Daoy (cell line): ENCODE measurements at places on chromosomes 4 and X. TPM values are rescaled to one million over a fixed set of nuclear protein-coding genes. Genes with fewer than 3 reads are reported as not detected.

GRCh38 chr4:112075129-112075753 lies 70.0 kb upstream of the FAM241A start:
- peak; percentile 38 for DNase-seq

DNA sequence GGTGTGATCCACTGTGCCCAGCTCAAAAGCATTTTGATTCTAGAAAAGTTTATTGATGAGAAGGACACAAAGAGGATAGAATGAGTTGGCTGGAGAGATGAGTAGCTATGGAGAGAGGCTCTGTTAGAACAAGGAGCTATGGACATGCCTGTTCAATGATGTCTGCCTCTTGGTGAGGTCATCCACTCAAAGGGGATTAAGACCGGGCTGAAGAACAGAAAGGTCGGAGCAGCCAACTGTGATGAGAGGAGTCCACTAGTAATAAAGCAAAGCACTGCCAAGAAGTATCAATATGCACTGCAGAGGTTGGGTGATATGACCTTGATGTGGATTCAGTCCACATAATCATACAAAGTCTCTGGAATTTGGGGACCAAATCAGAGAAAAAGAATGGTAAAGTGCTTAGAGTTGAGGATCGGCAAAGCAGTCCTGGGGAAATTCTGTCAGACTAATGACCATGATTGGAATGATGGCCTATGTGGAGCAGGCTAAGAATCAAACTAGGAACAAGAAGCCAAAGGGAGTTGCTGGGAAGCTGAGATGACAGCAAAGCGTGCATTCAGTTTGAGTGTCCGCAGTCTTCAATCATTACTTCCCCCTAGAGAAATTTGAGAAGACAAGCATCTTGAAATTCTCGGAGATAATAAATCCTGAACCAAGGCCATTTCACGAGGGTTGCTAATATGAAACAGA lies 55.7 kb upstream of the MMAA start:
- no peak for DNase-seq

DNA sequence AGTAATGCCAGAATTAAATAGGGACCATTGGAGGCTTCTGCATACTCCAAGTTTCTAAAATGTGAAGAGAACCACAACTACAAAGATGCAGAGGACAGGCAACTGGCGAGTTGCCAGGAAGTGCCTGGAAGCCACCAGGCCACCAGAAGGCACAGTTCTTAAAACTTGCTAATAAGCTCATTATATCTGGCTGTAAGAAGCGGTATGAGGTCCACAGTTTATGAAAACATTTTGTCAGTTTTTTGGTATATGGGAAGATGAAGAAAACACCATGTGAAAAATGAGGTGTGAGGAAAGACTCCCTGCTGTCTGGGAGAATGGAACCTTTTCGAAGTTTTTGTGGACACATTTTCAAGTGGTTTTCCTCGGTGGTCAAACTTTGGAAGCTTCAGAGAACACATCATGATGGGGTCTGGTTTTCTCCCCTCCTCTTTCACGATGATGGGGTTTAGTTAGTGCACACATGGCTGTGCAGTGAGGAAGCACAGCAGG lies 202.7 kb downstream of the NR3C2 start:
- DNase-seq: no peak

DNA sequence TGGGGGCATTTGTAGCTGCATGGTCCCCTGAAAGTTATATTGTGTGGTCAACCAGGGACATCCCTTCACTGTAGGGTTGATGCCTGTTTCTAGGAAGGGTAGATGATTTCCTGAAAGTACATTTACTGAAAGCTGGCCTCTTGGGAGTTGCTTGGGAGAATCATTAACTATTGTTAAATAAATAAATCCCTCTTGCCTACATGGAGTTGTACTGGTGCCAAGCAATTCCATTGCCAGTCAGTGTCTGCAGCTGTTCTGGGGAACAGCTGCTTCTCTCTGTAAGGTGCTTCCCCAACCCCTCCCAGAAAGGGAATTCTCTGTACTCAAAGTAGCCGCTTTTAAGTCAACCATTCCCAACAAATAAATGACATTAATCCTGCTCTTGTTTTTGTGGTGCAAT lies 51.1 kb downstream of the C4orf51 start:
- no peak for DNase-seq

- no peak for DNase-seq
Measured at GRCh38 chr4:77082886-77083608, 7.3 kb upstream of the CCNI start.

DNA sequence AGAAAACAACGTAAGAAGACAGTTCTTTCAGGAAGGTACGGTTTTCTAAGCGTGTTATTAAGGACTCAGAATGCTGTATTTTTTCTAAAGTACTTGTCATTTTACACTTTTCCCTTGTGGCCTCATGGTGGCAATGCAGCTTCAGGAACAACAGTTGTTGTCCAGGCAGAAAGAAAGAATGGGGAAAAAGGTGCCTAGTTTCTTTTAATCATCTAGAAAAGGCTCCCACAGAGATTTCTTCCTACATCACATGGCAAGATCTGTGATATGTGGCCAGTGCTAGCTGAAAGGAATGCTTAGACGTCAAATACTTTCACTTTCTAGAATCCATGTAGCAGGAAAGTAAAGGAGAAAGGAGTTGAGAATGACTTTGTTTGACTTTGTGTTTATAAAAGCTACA lies 49.0 kb upstream of the TRAM1L1 start:
- peak; percentile 67 for DNase-seq

DNA sequence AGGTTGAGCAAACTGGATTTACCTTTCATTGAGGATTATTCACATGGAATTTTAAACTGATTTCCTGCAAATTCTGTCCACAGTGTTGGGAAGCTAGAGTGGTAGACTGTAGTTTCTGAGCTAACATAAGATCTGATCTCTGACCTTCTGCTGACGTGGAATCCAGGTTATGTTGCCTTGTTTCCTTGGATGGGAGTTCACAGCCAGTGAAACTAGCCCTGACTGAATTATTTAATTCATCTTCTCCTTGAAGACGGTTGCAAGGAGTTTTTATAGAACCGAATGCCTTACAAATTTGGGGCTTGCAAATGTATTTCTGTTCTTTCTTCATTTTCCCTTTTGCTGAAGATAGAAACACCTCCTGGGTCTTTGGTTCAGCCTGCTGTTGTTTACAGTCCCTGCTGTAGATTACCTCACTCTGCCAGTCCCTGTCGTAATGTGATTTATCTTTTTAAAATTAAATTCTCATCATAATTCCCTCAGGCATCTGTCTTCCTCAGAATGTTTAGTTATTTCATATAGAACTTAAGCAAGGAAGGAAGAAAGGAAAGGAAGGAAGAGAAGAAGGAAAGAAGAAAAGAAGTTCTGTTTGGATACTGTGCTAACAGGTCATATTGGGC lies 113.9 kb downstream of the CEP135 start:
- DNase-seq: no peak

GRCh38 chrX:10296576-10296975 lies 139.8 kb downstream of the CLCN4 start:
- peak; percentile 14 for DNase-seq

DNA sequence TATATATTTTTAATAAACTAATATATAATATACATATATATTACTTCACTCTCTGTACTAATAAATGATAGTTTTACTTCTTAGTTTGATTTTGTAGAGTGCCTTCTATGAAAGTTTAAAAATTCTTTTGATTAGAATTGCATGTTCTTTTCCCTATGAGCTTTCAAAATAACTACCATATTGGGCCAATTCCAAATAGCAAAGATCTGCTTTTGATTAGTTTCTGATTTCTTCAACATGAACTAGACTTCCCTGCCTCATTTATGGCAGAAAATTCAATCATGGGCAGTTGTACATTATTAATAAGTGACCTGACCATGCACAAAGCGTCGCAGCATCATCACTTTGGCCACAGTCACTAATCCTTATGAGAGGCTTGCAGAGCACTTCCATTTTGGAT lies 48.9 kb upstream of the TEX13A start:
- no peak for DNase-seq

DNA sequence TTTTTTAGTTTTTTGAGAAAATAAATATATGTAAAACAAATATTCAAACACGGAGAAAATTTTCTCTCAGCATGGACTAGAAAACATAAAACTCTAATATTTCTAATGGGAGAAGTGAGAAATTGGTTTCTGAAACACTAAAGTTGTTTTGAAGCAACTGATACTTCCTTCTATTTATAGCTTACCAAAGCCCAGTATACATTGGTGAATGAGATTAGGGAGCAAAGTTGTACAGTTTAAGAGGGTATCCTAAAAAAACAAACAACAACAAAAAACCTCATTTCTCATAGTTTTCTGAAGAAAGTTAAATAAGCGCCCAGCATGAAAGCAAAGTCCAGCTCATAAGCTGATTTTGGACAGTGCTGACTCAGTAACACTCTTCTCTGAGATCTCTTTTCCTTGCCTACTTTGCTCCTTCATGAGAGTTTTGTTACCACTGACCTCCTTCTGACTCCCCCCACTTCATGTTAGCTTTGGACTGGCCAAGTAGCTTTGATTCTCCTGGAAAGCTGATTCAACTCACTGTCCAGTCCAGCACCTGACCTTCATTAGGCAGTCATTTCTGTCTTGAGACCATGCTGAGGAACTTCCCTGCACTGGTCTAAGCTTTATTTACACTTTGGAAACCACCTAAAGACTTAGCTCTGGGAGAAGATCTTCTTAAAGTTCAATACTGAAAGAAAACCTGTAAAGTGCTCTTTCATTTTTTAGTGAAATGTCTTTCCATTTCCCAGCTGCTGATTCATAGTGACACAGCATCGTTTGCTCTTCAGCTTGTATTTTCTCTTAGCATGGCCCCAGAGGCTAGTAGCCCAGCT lies 21.8 kb upstream of the P2RY10 start:
- no peak for DNase-seq

GRCh38 chr4:26789208-26789607 lies 71.4 kb upstream of the STIM2 start:
- no peak for DNase-seq

DNA sequence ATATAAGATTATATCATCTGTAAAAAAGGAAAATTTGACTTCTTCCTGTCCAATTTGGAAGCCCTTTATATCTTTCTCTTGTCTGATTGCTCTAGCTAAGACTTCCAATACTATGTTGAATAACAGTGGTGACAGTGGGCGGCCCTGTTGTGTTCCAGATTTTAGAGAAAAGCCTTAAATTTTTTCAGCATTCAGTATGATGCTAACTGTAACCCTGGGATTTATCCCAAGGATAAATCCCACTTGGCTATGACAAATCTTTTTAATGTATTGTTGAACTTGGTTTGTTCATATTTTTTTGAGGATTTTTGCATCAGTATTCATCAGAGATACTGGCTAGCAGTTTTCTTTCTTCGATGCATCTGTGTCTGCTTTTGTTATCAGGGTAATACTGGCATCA lies 217.2 kb upstream of the ARSJ start:
- no peak for DNase-seq

GRCh38 chr4:112514647-112515197 lies 1.3 kb downstream of the NEUROG2 start:
- DNase-seq: no peak

DNA sequence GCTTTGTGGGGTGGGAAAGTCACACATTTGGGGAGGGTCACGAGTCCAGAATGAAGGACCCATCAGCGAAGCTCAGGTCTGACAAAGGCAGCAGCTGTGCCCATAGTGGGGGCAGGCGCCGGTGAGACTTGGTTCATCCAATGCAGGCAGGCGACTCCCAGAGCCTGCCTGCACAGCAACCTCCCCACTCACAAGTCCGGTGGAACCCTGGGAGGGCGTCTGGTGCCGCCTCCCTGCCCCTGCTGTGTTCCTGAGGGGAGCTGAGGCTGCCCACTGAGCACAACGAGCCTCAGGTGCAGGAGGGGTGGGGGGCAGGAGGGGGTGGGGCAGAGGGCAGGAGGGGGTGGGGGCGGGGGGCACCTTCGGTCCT lies 13.7 kb downstream of the LRPAP1 start:
- DNase-seq: no peak

- no peak for DNase-seq
Measured at GRCh38 chr4:122764071-122764820, 31.7 kb downstream of the BBS12 start.

DNA sequence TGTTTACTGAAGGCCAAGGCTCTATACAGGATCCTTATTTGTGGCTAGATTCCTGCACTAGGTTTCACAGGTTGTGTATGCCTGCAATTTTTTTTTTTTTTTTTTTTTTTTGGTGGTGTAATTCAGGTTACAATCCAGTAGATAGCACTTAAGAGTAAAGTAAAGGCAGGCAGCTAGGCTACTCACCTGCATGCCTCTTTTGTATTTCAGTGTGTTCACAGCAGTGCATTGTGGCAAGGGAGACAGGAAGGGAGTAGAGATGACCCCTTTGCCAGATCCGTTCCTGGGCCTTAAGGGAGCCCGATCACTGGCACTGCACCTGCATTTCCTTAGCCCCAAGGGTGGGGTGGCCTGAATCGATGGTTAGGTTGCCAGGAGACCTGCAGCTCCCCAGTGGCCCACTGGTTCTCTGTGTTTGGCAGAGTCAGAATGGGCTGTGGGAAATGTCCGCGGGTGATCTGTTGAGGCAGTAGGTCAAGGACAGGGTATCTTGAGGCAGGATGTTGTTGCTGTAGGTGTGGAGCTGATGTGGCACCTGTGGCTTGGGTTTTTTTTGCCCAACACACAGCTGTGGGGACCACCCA lies 374.9 kb upstream of the AADAT start:
- DNase-seq: no peak

DNA sequence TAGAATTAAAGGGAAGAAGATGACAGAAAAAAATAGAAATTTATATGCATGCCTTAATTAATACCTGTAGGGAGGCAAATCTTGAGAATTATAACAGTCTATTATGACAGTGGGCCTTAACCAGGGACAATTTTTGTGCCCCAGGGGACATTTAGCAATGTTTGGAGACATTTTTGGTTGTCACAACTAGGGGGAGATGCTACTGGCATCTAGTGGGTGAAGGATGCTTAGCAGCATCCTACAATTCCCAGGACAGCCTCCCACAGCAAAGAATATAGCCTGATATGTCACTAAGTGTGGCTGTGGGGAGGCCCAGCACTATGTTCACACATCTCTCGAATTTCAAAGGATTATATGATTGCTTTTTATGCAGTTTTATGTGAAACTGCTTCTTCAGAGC lies 10.5 kb downstream of the GPR82 start:
- DNase-seq: no peak

DNA sequence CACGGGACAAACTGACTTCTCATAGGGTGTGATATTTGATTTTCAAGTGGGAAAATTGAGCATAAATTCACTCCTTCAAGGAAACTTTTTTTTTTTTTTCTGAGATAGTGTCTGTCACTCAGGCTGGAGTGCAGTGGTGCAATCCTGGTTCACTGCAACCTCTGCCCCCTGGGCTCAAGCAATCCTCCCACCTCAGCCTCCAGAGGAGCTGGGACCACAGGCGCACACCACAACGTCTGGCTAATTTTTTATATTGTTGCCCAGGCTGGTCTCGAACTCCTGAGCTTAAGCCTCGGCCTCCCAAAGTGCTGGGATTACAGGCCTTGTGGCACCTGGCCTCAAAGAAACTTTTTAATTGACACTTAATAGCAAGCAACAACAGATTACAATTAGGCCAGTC lies 13.8 kb downstream of the CLDN34 start:
- DNase-seq: no peak

The ADAMTS3 gene
- total RNA-seq: 0.57 and 1.6 TPM in 2 replicates

The SSX7 gene
- not detected in 2 replicates for total RNA-seq

The FATE1 gene
- not detected in 2 replicates for total RNA-seq

The CTAG2 gene
- 3.8 and 13.4 TPM in 2 replicates for total RNA-seq

The SOWAHD gene
- 0.17 TPM in 1 of 2 replicates, not detected in the other for total RNA-seq

The GLRA2 gene
- not detected in 2 replicates for total RNA-seq

The ATP2B3 gene
- total RNA-seq: not detected in 2 replicates

The FAM9B gene
- not detected in 2 replicates for total RNA-seq
